T-helper 2 cell (primary cell): ENCODE measurements at places on chromosomes 7 and 10.

DNA sequence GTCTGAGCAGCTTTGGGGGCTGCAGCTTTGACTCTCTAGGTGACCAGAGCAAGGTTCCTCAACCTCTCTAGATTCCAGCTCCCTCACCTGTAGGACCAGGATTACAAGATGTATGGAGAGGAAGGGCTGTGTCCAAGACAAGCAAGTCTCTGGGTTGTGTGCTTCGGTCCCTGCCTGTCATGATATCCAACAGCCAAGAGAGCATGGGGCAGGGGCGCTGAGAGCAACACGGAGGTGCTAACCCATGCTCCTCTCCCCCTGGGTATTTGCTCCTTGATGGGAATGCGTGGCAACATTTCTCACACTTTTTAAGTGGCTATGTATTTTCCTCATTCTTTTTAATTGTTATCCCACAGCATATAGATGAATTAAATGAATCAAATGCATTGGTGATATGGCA, 10.3 kb downstream of the CDHR1 start:
- no peak for DNase-seq

GRCh38 chr7:4156190-4156589, 525.9 kb upstream of the FOXK1 start:
- DNase-seq = no peak

DNA sequence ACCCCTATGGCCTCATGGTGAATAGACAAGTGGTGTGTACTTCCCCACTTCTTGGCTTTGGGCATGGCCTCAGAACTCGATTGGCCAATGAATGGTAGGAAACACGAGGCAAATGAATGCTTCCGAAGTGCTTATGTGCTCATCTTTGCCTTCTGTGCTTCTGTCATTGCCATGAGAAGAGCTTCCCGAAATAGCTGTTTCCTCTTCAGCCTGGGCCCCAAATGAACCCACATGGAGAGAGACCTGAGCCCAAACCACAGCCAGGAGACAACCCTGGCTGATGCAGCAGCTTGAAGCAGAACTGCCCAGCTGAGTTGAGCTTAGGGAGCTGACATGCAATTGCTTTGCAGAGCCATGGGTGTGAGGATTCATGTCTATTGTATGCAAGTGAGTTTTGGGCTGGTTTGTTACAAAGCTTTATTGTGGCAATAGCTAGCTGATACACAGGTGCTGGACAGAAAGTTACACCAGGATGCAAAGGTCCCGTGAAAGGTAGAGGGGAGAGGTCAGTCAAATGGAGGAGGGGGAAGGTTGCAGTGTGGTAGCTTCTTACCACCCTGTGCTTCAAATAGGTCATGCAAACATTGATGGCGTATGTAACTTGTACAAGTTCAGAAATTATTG, 328.2 kb downstream of the PLXNA4 start:
- DNase-seq = no peak

GRCh38 chr10:109475711-109476421, 447.4 kb downstream of the XPNPEP1 start:
- DNase-seq = no peak

GRCh38 chr7:22110227-22110839, 164.6 kb upstream of the CDCA7L start:
- DNase-seq = peak; percentile 17

- DNase-seq = no peak
Observed at GRCh38 chr7:80641548-80641947, 3.1 kb downstream of the CD36 start.

- no peak for DNase-seq
Observed at GRCh38 chr10:25441270-25441669, 266.5 kb downstream of the GPR158 start.

DNA sequence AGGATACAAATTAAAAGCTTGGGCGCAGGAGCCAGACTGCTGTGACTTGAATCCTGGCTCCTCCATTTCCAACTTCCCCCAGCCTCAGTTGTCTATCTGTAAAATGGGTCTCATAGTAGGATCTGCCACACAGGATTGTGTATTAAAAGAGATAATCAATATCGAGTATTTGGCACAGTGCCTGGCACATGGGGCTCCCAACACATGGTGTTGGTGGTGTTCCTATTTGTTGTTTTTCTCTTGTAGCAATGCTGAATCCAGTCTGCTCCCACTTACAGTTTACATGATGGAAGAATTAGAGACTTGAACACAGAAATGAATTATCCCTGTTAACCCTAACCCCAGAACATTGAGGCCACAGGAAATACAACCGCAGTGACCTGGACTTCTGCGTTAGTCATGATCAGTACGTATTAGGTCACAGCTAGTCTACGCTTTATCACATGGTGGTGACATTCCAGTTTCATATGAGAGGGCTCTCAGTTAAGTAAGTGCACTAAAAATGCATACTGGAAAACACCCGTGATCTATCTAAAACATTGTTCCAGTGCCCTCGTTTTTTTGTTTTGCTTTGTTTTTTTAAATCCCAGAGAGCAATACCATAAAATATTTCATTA, 169.5 kb upstream of the KLF14 start:
- DNase-seq = no peak

- no peak for DNase-seq
Observed at GRCh38 chr10:125882596-125882995, 1.5 kb upstream of the DHX32 start.

GRCh38 chr7:90271753-90272152, 26.8 kb downstream of the CFAP69 start:
- no peak for DNase-seq

- DNase-seq = no peak
Observed at GRCh38 chr7:101896941-101897340, 79.5 kb downstream of the CUX1 start.

- DNase-seq = no peak
Observed at GRCh38 chr7:68207676-68208075, 1211.0 kb downstream of the TYW1 start.

GRCh38 chr7:7510794-7511193, 24.9 kb downstream of the COL28A1 start:
- DNase-seq = no peak

GRCh38 chr7:144487901-144488300, 84.4 kb upstream of the NOBOX start:
- no peak for DNase-seq

GRCh38 chr10:131781791-131782190, 119.0 kb upstream of the PPP2R2D start:
- no peak for DNase-seq

GRCh38 chr10:74194545-74194944, 43.5 kb downstream of the ADK start:
- DNase-seq = no peak

GRCh38 chr7:125255810-125256209, 326.2 kb upstream of the POT1 start:
- no peak for DNase-seq

GRCh38 chr10:93753621-93754250, 4.0 kb upstream of the LGI1 start:
- no peak for DNase-seq

- DNase-seq = no peak
Observed at GRCh38 chr10:72419241-72419640, 64.5 kb upstream of the DNAJB12 start.

GRCh38 chr7:73382934-73383503, 50.6 kb upstream of the FZD9 start:
- no peak for DNase-seq

DNA sequence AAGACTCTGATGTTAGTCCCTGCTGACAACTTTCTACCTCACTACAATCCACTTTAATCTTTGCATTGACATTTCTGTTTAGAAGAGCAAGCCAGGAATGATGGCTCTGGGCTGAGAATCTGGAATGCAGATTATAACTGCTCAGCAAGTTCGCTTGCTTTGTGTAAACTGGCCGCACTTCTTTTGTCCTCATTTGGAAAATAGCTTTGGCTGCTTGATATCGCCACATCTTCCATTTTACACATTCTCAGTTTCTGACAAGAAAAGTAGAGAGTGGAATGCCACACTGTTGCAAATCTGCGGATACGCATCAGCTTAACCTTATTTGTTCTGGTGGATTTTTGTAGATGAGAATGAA, 429.8 kb downstream of the KCNMA1 start:
- DNase-seq = no peak

- no peak for DNase-seq
Observed at GRCh38 chr7:94048755-94049154, 44.6 kb upstream of the BET1 start.

DNA sequence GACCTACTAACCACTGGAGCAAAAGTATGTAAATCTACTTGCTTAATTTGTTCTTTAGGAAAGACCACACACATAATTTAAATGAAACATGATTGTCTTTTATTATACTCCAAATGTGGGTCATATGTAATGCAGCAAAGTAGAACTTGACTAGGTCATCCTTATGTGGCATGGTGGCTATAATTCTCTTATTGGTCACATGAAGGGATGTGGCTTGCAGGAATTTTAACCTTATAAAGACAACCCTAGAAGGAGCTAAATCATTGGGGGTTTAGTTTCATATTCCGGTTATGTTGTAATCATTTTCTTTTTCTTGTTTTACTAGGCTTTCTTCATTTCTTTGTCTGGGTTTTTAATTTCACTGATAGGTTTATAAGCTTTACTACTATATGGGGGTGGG, 93.9 kb downstream of the SEPTIN7 start:
- no peak for DNase-seq

DNA sequence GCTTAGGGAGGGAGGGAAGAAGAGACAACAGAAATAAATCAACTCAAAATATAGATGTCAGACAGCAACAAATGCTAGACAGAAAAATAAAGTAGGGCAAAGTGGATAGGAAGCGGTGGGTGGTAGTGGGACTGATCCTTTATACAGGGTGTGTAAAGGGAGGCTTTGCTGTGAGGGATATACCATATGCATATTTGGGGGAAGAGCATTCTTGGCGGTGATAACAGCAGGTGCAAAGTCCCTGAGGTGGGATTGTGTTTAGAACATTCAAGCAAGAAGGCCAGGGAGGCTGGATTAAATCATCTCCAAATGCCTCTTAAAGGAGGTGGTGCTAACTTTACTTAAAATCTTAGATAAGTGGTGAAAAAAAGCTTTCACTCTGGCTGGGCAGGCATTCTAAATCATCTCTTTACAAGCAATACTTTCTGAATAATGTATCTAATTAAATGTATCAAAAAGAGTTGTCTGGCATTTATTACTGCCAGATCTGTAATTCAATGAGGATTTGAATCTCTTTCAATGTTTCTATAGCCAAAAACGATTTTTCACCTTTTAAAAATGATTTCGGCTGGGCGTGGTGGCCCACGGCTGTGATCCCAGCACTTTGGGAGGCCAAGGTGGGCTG, 9.4 kb upstream of the AKR1B15 start:
- DNase-seq = no peak

- DNase-seq = no peak
Observed at GRCh38 chr7:30681815-30682211, 443 bp downstream of the CRHR2 start.

GRCh38 chr10:126892226-126893175, 12.7 kb upstream of the DOCK1 start:
- DNase-seq = no peak

DNA sequence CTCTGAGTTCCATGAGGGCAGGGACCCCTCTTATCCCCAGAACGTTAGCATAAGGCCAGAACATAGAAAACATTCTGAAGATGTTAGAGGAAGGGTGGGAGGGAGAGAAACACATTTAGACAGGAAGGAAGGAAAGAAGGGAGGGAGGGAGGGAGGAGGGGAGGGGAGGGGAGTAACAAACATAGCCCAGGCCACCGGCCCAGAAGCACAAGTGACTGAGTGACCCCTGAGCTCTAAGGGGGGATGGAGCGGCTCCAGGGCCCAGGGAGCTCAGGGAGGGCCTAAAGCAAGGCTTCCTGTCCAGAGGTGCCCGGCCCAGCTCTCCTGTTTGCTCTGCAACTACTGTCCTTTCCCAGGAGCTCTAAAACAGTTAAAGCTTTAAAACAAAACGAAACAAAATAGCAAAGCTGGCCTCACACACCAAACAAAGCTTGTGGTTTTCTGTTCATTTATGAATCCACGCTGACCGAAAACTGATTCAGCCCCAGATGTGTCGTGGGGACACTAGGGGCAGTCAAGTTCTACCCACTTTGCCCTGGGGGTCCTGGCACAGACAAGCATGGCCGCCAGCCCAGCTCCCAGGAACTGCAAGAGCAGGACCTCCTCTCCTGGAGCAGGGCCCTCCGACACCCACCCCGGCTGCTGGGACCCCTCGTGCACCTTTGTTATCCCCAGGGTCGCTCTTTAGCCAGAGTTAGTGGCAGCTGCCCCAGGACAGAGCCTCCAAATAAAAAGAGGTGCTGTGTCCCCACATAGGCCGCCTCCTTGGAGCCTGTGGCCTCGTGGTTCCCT, 496.2 kb upstream of the FOXK1 start:
- no peak for DNase-seq

- DNase-seq = no peak
Observed at GRCh38 chr7:95630702-95631458, 34.6 kb upstream of the PDK4 start.

GRCh38 chr10:126969310-126969709, 64.1 kb downstream of the DOCK1 start:
- no peak for DNase-seq

DNA sequence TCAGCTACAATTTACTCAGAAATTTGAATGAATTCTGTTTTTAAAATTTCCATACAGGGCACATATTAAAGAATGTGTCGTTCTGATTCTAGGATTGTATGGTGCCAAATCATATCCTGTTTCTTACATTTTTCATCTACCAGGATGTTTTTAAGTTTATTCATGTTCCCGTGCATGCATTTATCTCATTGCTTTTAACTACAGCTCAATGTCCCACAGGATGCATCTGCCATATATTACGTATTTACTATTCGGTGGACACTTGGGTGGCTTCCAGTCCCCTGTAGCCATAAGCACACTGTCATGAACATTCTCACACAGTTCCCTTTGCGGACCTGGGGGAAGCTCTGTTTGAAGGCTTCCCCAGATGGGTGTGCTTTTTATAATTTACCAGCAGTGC, 122.3 kb downstream of the CCDC71L start:
- DNase-seq = no peak

- DNase-seq = no peak
Observed at GRCh38 chr10:10247585-10247984, 770.1 kb upstream of the CELF2 start.

DNA sequence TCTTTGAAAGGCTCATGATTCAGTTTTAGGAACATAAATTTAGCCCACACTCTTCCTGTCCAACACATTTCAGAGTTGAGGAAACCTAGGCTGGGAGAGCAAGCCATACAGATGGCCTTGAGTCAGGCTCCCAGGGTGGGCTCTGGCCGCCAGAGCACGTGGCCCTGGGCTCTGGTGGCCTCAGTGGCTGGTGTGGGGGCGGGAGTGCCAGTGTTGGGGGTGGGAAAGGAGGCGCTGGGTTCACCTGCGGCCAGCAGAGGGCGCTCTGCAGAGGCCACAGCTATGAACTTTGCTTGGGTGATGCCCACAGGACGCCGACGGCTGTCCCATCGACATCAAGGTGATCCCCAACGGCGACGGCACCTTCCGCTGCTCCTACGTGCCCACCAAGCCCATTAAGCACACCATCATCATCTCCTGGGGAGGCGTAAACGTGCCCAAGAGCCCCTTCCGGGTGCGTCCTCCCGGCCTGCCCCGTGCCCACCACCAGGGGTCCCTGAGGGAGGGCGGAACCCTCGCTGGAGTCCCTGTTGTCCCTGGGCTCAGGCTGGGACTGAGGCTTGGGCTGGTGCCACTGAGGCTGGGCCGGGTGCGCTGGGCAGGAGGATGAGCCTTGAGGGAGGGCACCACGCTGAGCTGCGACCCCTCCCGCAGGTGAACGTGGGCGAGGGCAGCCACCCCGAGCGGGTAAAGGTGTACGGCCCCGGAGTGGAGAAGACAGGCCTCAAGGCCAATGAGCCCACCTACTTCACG, 11.9 kb downstream of the FLNC start:
- DNase-seq = no peak
